ENCODE measurements at places on chromosomes 1 and 21.
A peak's percentile ranks its signal among the peaks of the same experiment; 100 is the strongest.

GRCh38 chr1:223540485-223541106 lies 124.9 kb downstream of the CAPN8 start:
- no peak for DNase-seq

DNA sequence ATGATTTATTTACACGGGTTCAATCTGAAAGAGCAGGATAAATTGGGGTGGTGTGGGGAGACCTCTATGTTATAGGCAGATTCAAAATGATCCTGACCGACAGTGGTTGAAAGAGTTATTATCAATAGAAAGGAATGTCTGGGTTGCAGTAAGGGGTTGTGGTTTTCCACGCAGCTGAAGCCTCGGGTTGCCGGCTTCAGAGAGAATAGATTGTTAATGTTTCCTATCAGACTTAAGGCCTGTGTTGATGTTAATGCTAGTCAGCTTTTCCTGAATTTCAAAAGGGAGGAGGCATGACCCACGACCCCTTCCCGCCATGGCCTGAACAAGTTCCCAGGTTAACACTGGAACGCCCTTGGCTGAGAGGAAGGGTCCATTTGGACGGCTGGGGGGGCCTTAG lies 2.2 kb upstream of the UBE2J2 start:
- no peak for DNase-seq

GRCh38 chr1:46278807-46279206 lies 24.6 kb downstream of the LRRC41 start:
- no peak for DNase-seq

- no peak for DNase-seq
These were observed 16.2 kb downstream of the IFI44 start for GRCh38 chr1:78665809-78666208.

DNA sequence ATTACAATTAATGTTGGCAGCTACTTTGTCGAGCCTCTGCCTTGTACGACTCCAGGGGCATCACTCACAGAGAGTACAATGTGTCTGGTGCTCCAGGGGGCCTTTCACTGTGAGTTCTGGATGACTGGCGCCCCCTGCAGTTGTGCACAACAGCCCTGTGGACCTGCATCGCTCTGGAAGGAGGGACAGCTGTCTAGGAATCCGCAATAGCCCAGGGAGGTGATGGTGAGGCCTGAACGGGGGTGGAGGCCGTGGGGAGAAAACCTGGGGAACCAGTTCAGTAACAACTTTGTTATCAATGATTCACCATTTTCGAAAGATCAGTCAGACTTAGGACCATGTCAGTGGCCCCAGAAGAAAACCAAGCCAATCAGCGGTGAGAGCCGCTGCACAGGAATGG lies 189.1 kb downstream of the KAZN start:
- DNase-seq, result no peak

DNA sequence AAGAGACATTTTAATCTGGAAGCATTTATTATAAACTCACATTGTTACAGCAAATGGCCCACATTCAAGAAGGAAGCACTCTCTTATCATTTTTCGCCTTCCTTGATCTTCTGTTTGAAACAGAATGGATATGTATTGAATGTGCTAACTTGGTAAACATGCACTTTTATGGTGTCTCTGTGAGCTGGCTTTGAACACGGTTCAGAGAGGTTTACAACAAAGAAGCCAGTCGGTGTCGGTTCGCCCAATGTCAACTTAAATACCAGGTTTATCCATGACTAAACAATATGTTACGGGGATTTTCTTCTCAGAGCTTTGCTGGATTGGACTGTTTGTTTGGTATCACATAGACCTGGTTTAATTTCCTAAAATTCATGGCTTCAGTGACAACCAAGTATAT lies 226.4 kb downstream of the TGFB2 start:
- DNase-seq, result no peak

- no peak for DNase-seq
These were observed 436.8 kb downstream of the KIF26B start for GRCh38 chr1:245591346-245592188.

DNA sequence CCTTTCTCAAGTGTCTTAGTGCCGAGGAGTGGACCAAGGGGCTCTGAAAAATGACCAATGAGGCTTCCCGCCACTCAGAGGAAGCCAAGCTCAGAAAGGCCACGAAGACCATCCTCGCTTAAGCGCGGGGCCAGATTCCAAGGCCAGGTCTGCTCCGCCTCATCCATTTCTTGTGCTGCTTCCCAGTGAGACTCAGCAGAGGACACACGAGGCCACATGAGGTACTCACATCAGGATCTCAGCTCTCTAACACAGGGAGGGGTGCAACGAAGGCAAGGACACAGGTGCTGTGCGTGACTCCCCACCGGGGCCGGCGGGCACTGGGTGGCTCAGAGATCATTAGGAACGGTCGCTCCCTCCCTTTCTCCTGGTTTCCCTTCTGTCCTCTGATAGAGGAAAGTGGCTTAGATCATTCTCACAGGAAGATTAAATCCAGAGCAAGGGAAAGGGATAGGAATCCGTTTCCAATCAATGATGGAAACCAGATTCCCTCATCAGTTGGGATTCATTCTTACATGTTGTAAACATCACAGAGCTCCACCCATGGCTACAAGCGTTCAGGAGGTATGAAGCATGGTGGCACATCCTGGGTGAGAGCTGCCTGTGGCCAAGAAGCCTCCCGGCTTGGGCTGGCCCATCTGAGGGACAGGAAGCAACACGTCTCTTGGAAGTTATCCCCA lies 46.7 kb downstream of the CAPZB start:
- no peak for DNase-seq

DNA sequence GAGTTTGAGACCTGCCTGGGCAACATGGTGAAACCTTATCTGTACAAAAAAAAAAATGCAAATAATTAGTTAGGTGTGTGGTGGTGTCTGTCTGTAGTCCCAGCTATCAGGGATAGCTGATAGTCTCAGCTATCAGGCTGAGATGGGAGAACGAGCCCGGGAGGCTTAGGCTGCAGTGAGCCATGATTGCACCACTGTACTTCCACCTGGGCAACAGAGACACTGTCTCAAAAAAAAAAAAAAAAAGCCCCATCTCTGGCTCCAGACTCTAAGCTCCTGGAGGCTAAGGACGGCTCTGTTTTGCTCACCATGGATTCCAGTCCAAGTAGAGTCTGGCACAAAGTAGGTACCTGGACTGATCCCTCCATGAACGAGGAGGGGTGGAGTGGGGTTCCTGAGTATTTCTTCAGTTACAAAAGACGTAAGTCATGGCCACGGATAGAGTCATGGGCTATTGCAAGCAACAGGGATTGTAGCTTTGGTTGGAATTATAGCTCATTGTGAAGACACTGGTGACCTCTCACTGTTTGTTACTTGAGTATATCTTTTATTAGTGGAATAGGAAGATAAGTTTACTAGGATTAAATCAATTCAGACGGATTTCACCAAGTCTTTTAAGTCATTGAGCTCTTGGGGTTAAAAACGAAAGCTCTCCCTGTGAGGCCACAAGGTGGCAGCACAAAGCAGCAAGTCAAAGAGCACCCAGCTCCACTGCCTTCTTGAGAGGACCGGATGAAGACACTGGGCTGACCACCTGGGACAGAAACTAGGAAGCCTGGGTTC lies 35.6 kb upstream of the TMEM61 start:
- DNase-seq, result peak; percentile 58

DNA sequence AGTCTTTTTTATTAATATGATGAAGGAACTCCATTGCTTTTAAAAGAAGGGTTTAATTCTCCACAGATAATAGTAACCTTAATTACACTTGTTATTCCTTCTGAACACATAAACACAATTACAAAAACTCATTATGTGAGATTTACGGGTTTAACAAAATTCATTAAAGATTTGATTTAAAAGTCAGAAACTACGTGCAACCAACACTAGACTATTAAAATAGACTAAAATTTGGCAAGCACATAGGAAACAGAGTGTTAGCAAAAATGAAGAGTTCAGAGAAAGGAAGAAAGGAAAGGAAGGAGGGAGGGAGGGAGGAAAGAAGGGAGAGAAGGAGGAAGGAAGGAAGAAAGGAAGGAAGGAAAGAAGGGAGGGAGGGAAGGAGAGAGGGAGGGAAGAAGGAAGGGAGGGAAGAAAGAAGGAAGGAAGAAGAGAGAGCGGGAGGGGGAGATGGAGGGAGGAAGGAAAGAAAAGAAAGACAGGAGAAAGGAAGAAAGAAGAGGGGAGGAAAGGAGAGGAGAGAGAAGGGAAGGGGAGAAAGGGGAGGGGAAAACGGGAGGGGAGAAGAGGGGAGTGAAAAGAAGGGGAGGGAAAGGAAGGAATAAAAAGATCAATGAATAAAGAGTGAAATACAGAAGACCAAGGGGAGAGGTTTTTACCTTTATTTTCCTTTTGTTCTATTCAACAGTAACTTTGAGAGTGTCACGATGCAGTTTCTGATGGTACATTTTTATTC lies 123.4 kb upstream of the LYPLAL1 start:
- DNase-seq, result no peak

DNA sequence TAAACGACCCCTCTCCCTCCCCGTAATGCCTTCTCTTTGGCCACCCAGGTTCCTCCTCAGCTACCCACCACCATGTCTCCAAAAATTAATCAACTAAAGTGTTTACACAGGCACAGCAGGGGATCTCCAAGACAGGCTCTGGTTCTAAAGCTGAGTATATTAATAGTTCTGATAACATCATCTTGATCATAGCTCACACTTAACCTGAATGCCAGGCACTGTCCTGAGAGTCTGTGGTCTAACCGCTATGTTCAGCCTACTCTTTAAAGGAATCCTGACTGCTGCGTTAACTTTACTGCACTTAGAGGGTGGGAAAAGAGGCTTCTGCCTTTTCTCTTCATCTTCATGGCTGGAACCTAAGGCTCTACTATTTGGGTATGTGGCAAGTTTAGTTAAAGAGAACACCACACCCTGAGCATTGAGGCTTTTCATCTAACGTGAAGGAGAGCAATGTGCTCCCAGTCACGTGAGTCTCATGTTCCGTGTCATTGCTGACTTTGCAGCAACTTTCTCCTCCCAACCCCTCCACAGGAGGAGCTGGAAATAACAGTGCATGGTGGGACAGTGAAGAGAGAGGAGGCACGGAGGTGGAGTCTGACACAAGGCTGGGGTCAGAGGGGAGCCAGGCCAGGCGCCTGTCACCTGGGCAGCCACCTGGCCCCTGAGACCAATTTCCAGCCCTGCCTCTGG lies 86.4 kb downstream of the FAM78B start:
- no peak for DNase-seq

GRCh38 chr1:147808025-147808424 lies 47.6 kb upstream of the GJA5 start:
- no peak for DNase-seq

DNA sequence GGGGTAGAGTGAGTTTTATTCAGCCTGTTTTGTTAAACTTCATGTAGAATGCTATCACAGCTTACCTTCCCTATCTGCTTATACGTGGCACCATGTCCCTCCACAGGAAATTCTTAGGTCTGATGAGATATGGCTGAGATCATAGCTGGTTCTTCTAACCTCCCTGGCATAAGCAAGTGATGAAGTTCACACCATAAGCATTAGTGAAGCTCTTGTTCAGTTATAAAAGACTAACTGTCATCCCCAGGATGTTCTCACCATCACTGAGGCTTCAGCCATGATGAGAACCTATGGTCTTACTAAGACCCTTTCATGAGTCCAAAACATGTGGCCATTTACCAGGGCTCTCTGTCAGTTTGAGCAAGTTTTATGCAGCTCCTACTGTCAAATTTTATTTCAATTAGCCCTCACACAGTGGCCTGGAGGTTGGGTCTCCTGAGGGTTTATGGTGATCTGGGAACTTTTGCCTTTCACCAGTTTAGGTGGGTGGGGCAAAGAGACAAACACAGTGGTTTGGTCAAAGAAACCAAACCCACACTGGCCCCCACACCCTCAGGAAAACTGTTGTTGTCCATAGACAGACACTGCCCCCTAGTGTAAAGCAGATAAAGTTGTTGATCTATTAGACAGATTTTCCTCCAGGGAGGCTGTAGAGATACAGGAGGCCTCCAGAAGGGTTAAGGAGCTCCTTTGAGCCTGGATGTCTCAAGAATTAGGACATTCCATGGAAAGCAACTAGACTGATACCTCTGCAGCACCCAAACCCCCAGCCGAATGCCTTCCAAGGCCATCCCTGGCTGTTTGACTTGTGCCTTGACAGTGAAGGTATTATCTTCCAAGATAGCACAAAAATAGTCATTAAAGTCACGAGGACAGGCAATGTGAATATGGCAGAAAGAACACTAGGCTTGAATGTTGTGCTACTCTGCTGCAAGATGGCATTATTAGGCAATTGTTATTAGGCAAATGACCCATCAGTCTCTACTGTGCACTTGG lies 5.0 kb downstream of the SLC22A15 start:
- DNase-seq, result no peak

- DNase-seq, result no peak
These were observed 8.5 kb downstream of the CFHR4 start for GRCh38 chr1:196896355-196896754.

GRCh38 chr21:41754479-41754891 lies 12.4 kb downstream of the RIPK4 start:
- DNase-seq, result no peak

GRCh38 chr1:36115931-36116330 lies 9.1 kb downstream of the COL8A2 start:
- no peak for DNase-seq

GRCh38 chr1:203791498-203791897 lies 3.9 kb upstream of the ZBED6 start:
- no peak for DNase-seq

- no peak for DNase-seq
These were observed 14.7 kb downstream of the KIAA1614 start for GRCh38 chr1:180927348-180927747.

- DNase-seq, result no peak
These were observed 17.7 kb downstream of the LURAP1 start for GRCh38 chr1:46220808-46221207.

GRCh38 chr1:92038695-92039346 lies 9.0 kb downstream of the EPHX4 start:
- DNase-seq, result no peak

- DNase-seq, result no peak
These were observed 17.7 kb downstream of the TINAGL1 start for GRCh38 chr1:31593770-31594632.

DNA sequence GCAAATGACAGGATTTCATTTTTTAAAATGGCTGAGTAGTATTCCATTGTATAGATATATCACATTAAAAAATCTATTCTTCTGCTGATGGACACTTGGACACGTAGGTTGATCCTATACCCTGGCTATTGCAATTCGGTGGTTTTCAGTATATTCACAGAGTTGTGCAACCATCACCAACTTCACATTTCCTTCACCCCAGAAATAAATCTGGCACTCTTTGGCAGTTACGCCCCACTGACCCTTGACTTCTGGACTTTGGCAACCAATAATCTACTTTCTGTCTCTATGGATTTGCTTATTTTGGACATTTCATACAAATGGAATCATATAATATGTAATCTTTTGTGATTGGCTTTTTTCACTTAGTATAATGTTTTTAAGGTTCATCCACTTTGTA lies 35.9 kb downstream of the MAP3K7CL start:
- no peak for DNase-seq

GRCh38 chr1:161799792-161800191 lies 33.7 kb downstream of the ATF6 start:
- no peak for DNase-seq

Measured in NCI-H1417 treated with DMSO at 0.1 percent for 48 hours (cell line).